Mammary microvascular endothelial cell (primary cell): ENCODE measurements at places on chromosomes 7 and 10. TPM values are rescaled to one million over a fixed set of nuclear protein-coding genes. Genes with fewer than 3 reads are reported as not detected.

The FAM25A gene
- total RNA-seq = not detected in 2 replicates

The HIP1 gene
- total RNA-seq = 21.7 and 25.1 TPM in 2 replicates

The SAMD9 gene
- 19.4 and 20.5 TPM in 2 replicates for total RNA-seq

The TRPV6 gene
- not detected in 2 replicates for total RNA-seq

The PPP1R3C gene
- total RNA-seq = 0.69 TPM in 1 of 2 replicates, not detected in the other

The SLC18A3 gene
- not detected in 2 replicates for total RNA-seq

The GOLGA7B gene
- 0.05 TPM in 1 of 2 replicates, not detected in the other for total RNA-seq

The CYP2C18 gene
- not detected in 2 replicates for total RNA-seq

The WEE2 gene
- total RNA-seq = not detected in 2 replicates

The RHEB gene
- 115 and 121 TPM in 2 replicates for total RNA-seq

The SPDYE8 gene
- not detected in 2 replicates for total RNA-seq

The SPRN gene
- 0.05 TPM in 1 of 2 replicates, not detected in the other for total RNA-seq

The NANOS1 gene
- total RNA-seq = 0.13 and 0.25 TPM in 2 replicates

The OR2A42 gene
- under 0.01 TPM in 1 of 2 replicates, not detected in the other for total RNA-seq

The STOX1 gene
- 0.59 TPM in 1 of 2 replicates, not detected in the other for total RNA-seq

The MARVELD1 gene
- 27.0 and 38.7 TPM in 2 replicates for total RNA-seq

The AKR1C4 gene
- total RNA-seq = not detected in 2 replicates

The SBDS gene
- 147 and 172 TPM in 2 replicates for total RNA-seq

The HKDC1 gene
- 0.05 TPM in 1 of 2 replicates, not detected in the other for total RNA-seq

The MSANTD7 gene
- total RNA-seq = 9.7 and 10.8 TPM in 2 replicates

The BCCIP gene
- 63.3 and 75.4 TPM in 2 replicates for total RNA-seq

The OPALIN gene
- total RNA-seq = not detected in 2 replicates

The ZNF33A gene
- 6.9 and 9.1 TPM in 2 replicates for total RNA-seq

The PIK3CG gene
- total RNA-seq = 4.7 and 5.8 TPM in 2 replicates

The SLC39A12 gene
- total RNA-seq = not detected in 2 replicates

The DNAJB12 gene
- 29.5 and 31.5 TPM in 2 replicates for total RNA-seq

The NOS3 gene
- 25.3 and 34.3 TPM in 2 replicates for total RNA-seq

The TRIM8 gene
- 141 and 150 TPM in 2 replicates for total RNA-seq

The FBXL13 gene
- 0.87 and 1.7 TPM in 2 replicates for total RNA-seq

The GARIN1A gene
- under 0.01 and 0.07 TPM in 2 replicates for total RNA-seq

The SUGCT gene
- 1.6 TPM in 1 of 2 replicates, not detected in the other for total RNA-seq

The TMEM273 gene
- 3.1 and 5.6 TPM in 2 replicates for total RNA-seq

The TMEM270 gene
- not detected in 2 replicates for total RNA-seq

The TAS2R41 gene
- total RNA-seq = not detected in 2 replicates

The ITIH5 gene
- total RNA-seq = 0.30 and 0.80 TPM in 2 replicates

The KCP gene
- total RNA-seq = not detected in 2 replicates

The ITPRID1 gene
- not detected in 2 replicates for total RNA-seq

The FANK1 gene
- 0.54 and 1.9 TPM in 2 replicates for total RNA-seq

The TTYH3 gene
- 94.6 and 105 TPM in 2 replicates for total RNA-seq

The PTPRN2 gene
- total RNA-seq = 12.1 and 14.3 TPM in 2 replicates

The CCDC7 gene
- total RNA-seq = 0.44 and 2.9 TPM in 2 replicates

The C10orf88 gene
- total RNA-seq = 5.7 and 6.5 TPM in 2 replicates

The CDNF gene
- total RNA-seq = 0.44 and 1.1 TPM in 2 replicates

The H2BK1 gene
- not detected in 2 replicates for total RNA-seq

The ECHS1 gene
- 138 and 146 TPM in 2 replicates for total RNA-seq

The ADAM12 gene
- 0.07 and 0.20 TPM in 2 replicates for total RNA-seq

The GPR22 gene
- total RNA-seq = not detected in 2 replicates

The NRCAM gene
- 25.6 and 26.8 TPM in 2 replicates for total RNA-seq

The ELN gene
- total RNA-seq = 0.25 and 1.8 TPM in 2 replicates

The PSAP gene
- 782 and 805 TPM in 2 replicates for total RNA-seq

The SPDYE2 gene
- total RNA-seq = not detected in 2 replicates

The IL6 gene
- 10.2 and 11.0 TPM in 2 replicates for total RNA-seq

The RSU1 gene
- total RNA-seq = 107 and 113 TPM in 2 replicates

The SLC13A1 gene
- not detected in 2 replicates for total RNA-seq

The FAM171A1 gene
- total RNA-seq = 77.0 and 80.1 TPM in 2 replicates

The TUBB8 gene
- 0.13 TPM in 1 of 2 replicates, not detected in the other for total RNA-seq
